ENCODE measurements at places on chromosomes 1 and 21. TPM values are rescaled to one million over a fixed set of nuclear protein-coding genes. Genes with fewer than 3 reads are reported as not detected.

CCDC190 gene
- 0.60 TPM for total RNA-seq

MYOM3 gene
- total RNA-seq = 13.5 TPM

CRNN gene
- not detected for total RNA-seq

- no peaks in the 10 kb centered on the region for H3K36me3 ChIP-seq
- H3K4me1 ChIP-seq = no peaks in the 10 kb centered on the region
- no peak overlapping the region for H3K27ac ChIP-seq
- H3K4me3 ChIP-seq = no peak overlapping the region
Measured at GRCh38 chr1:2339206-2340085, 51.9 kb downstream of the MORN1 start.

DNA sequence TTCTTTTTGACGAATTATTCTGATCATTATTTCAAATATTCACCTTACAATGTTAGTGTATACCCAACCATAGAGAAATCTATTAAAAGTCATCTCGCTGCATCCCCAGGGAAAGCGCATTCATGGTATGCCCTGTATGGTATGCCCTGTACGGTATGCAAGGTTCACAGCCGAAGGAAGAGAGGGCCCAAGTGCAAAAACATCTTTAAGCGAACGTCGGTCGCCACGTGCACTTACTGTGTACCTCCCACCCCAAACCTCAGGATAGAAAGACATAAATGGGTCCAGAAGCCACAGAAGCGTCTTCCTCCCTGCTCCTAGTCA is 14.4 kb downstream of the HLX start:
- no peak for DNase-seq
- peak overlapping the region; percentile 42 for H3K4me3 ChIP-seq
- no peak overlapping the region for H3K27ac ChIP-seq
- peaks cover 78% of the 10 kb centered on the region for H3K27me3 ChIP-seq
- no peaks in the 10 kb centered on the region for H3K4me1 ChIP-seq

DNA sequence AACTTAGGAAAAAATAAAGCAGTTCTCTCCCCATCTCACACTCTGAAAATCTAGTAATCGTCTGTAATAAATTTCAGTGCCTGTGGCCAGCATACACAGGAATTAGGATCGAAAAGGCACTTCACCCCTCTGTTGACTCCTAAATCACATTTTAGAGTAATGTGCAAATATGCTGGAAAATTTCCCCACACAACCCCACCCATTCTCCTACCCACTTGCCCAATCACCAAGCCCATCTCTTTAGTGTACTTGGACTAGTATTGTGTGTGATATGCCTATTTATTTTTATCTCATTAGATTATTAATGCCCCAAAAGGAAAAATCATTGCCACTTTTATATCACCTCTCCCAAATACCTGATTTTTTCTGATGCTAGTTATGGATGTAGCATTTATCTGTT is 323.3 kb downstream of the ASTN1 start:
- H3K36me3 ChIP-seq = no peaks in the 10 kb centered on the region
- H3K27me3 ChIP-seq = no peaks in the 10 kb centered on the region
- DNase-seq = no peak
- no peaks in the 10 kb centered on the region for H3K4me1 ChIP-seq

DNA sequence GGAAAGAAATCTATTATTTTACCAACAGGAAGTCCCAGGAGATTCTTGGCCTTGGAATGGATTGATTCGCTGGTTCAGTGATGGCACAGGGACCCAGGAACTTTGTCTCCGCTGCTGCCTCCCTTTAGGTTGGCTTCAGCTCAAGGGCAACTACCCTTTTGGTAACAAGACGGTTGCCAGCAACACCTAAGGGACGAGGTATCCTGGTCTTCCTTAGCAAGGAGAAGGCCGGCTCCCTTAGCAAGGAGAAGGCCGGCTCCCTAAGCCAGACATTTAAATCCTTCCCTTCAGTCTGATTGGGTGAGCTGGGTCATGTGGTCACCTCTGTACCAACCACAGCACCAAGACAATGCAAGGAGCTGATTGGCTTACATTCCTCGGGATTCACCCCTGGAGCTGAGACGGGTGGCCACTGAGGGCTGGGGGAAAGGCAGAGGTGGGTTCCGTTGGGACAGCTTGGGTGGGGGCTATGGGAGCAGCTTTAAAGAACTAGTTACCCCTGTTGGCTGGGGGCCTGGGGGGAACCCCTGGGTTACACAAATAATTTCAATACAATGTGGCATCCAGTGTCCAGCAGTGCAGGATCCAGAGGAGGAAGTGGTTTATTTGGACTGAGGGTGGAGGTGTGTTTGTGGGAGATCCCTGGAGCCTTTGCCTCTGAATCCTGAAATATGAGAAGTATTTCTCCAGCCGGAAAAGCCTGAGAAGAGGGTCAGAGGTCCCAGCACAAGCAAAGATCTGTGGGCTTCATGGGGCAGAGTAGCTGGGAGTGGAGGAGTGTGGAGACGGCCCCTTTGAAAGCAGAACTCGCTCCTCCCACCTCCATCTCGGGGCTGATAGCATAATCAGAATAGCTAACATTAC is 20.7 kb upstream of the CLIC4 start:
- DNase-seq = peak; percentile 92
- H3K27ac ChIP-seq = no peak overlapping the region
- H3K36me3 ChIP-seq = no peaks in the 10 kb centered on the region
- no peak overlapping the region for H3K4me3 ChIP-seq
- no peaks in the 10 kb centered on the region for H3K27me3 ChIP-seq
- peaks cover 2% of the 10 kb centered on the region for H3K4me1 ChIP-seq

GRCh38 chr1:223732993-223733798 is 20.9 kb downstream of the CAPN2 start:
- H3K4me1 ChIP-seq = peaks cover 42% of the 10 kb centered on the region
- no peak overlapping the region for H3K4me3 ChIP-seq
- no peaks in the 10 kb centered on the region for H3K27me3 ChIP-seq
- H3K27ac ChIP-seq = peak overlapping the region; percentile 68
- H3K36me3 ChIP-seq = peaks cover 3% of the 10 kb centered on the region

All from kidney (tissue), 22 donors.